ENCODE measurements at places on chromosomes 4 and X.

DNA sequence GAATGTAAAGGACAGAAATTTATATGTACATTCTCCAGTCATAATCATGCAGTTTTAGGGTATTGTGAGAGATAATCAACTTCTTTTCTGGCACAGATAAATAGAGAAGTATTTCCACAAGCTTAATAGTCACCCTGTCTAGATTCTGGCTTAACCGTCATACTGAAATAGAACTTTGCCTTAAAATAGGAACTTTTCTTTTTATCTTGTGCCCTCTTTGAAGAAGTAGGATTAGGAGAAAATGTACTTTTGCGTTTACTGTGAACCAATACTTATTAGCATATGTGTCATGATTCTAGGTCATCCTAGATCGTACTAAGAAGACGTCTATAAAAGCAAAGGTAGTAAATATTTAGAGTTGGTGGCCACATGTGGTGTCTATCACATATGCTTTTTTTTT is 95.4 kb downstream of the NFKB1 start:
- no peak for DNase-seq

- DNase-seq = no peak
Observed at GRCh38 chrX:45622538-45622937, 421.9 kb upstream of the DIPK2B start.

DNA sequence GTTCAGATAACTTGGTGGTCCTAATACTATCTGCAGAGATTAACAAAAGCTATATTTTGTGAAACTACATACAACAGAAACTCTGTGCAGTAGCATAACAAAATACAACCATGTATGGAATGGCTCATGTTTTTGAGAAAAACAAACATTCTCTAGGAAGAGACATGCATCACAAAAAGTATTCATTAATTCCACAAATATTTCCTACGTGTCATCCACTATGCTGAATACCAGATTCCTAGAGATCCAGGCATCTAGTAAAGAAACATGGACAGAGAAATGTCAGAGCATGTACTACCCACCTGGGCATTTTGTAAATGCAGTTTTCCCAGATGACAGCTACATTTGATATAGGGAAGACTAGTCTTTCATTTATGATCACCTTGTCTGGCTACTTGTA is 248.1 kb downstream of the OPHN1 start:
- DNase-seq = no peak

GRCh38 chr4:108884596-108884995 is 121.7 kb upstream of the ETNPPL start:
- no peak for DNase-seq

GRCh38 chr4:104751468-104751867 is 256.8 kb upstream of the CXXC4 start:
- DNase-seq = no peak

GRCh38 chrX:19889582-19890342 is 2.4 kb upstream of the SH3KBP1 start:
- DNase-seq = no peak

- no peak for DNase-seq
Observed at GRCh38 chr4:40020221-40020620, 36.4 kb upstream of the N4BP2 start.

DNA sequence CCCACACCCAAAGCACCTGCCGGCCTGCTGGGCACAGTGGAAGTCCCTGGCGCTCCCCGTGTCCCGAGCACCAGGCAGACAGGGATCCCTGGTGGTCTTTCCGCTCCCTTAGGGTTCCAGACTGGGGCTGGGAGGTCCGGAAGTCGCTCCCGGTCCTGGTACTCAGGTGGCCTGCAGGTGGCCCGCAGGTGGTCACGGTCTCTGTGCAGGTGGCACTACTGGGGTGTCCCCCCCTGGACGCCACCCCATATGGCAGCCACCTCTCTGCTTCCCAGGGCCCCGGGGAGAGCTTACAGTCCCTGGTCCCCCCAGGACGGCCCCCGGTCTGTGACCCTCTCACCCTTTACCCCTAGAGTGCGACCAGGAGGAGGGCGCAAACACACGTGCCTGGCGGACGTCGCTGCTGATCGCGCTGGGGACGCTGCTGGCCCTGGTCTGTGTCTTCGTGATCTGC is 13.6 kb downstream of the SLC25A6 start:
- DNase-seq = no peak

DNA sequence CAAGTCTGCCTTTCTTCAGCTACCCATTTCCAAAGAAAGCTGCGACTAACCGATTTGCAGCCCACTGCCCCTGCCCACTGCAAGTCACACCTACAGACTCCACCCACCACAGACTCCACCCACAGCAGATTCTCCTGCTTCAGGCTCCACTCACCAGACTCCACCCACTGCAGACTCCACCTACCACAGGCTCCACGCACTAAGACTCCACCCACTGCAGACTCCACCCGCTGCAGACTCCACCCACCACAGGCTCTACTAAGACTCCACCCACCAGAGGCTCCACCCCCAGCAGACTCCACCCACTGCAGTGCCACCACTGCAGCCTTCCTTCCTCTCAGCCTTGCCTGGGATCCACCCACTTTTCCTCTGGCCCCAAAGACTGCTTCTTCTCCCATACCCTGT is 41.3 kb downstream of the ABLIM2 start:
- DNase-seq = no peak
